ENCODE measurements at places on chromosomes 5 and 9. TPM values are rescaled to one million over a fixed set of nuclear protein-coding genes. Genes with fewer than 3 reads are reported as not detected.

DNA sequence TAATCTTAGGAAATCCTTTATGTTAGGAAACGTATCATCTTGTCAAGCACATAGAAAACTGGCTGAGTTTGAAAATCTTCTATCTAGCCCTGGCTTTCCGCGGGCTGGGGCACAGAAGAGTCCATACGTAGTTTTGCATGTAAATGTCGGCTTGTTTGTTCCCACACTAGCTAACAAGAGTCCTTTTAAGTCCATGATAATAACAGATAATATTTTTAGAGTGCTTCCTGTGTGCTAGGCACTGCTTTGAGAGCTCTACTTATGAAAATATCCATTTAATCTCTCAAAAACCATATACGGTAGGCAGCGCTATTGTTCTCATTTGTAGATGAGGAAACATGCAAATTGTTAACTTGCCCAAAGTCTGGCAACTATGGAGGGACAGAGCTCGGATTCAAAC lies 40.5 kb downstream of the FYB1 start:
- peak; percentile 78 for DNase-seq

Gene SPINK13
- total RNA-seq, result not detected

GRCh38 chr5:108560166-108560565 lies 178.3 kb upstream of the FBXL17 start:
- DNase-seq, result no peak

Gene C9orf152
- not detected for total RNA-seq

GRCh38 chr9:113386571-113387393 lies 10.0 kb upstream of the HDHD3 start:
- DNase-seq, result no peak

DNA sequence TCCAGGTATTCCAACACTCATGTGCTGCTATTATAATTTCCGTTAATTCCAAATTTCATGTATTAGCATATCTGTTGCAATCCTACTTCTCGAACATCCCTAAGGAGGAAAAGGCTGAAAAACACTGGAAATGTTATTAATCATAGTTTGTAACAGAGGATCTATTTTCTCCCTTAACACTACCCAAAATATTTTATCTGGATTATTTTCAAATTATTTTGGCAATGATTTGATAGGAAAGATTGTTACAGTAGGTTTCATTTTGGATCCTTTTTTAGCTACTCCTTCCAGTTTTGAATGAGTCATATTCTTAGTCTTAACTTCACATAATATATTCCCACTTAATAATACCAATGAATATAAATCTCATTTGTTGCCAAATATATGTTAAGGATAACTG lies 13.9 kb upstream of the NAA35 start:
- DNase-seq, result no peak

Gene KCNN2
- total RNA-seq, result not detected
